Astrocyte (in vitro differentiated cells and primary cell): ENCODE measurements at places on chromosomes 3 and 15.

DNA sequence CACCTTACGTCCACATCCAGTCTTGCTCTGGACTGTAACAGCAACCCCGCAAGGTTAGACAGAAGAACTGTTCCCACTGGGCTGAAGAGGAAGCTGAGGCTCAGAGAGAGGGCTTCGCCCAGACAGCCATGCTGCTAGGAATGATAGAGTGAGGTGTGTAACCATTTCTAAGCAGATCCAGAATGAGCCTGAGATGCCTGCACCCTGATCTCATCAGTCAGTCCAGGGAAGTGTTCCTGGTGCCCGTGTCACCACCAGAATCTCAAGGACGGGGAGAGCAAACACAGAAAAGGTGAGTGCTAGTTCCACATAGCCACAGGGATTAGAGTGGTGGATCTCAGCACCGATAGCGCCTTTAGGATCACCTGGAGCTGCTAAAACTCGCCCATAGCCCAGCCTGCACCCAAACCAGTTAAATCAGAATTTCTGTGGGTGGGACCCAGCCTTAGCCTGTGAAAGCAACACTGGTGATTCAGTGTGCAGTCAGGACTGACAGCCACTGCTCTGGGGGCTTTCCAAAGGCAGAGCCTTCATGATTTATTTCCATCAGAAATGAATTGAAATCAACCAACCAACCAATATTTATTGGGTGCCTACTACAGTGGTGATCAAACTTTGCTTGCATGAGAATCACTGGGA, 12.3 kb downstream of the ISLR start:
- no peak overlapping the region for H3K27ac ChIP-seq
- H3K4me1 ChIP-seq: peaks cover 14% of the 10 kb centered on the region
- DNase-seq: no peak
- H3K27me3 ChIP-seq: no peaks in the 10 kb centered on the region
- no peak overlapping the region for H3K4me3 ChIP-seq
- no peaks in the 10 kb centered on the region for H3K36me3 ChIP-seq

DNA sequence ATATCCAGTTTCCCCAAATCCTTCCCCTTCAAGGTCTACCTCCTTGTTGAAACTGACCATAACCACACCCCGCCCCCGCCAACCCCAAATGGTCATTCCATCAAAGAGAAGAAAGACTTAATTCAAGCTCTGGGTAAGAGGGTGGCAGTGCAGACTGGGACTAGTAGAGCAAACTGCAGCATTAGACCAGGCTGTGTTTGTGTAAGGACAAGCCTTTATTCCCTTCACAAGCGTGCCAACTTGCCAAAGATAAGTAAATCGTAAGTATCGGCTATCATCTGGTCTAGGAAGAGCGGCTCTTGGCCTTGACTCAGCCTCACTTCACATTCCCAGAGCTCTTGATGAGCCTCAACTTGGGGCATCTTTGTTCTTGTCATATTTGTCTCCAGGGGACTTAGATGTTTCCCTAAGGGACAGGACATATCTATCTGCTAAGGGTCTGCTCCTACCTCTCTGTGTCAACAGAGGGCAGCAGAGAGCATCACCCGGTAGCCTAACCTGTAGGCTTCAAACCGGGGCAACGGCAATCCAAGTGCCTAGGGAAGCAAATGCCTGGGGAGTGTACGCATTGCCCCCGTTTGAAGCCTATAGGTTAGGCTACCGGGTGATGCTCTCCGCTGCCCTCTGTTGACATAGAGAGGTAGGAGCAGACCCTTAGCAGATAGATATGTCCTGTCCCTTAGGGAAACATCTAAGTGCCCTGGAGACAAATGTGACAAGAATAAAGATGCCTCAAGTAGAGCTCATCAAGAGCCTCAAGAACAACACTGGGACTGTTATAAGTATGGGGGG, 8.9 kb upstream of the MAP3K13 start:
- no peaks in the 10 kb centered on the region for H3K36me3 ChIP-seq
- no peak for DNase-seq
- no peak overlapping the region for H3K4me3 ChIP-seq

DNA sequence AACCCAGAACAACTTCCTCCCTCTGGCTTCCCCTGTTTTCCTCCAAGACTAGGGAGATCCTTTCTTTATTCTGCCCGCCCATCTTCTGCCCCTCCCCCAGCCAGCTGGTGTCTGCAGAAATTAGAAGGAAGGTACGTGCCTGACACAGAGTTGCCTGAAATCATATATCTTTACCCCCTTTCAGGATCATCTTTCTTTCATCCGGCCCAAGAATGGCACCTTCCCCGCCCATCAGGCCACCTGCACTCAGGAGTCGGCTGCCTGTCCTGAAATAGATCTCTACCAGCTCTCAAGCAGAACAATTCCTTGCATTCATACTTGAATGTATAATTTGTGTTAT, 133.7 kb downstream of the VGLL4 start:
- H3K36me3 ChIP-seq: no peaks in the 10 kb centered on the region
- no peak for DNase-seq
- H3K4me3 ChIP-seq: peak overlapping the region; percentile 6
- no peaks in the 10 kb centered on the region for H3K27me3 ChIP-seq
- peak overlapping the region; percentile 87 for H3K27ac ChIP-seq

GRCh38 chr15:41429003-41429890, 12.4 kb downstream of the RTF1 start:
- no peak overlapping the region for H3K4me3 ChIP-seq
- no peak for DNase-seq
- H3K36me3 ChIP-seq: no peaks in the 10 kb centered on the region
- no peak overlapping the region for H3K27ac ChIP-seq

DNA sequence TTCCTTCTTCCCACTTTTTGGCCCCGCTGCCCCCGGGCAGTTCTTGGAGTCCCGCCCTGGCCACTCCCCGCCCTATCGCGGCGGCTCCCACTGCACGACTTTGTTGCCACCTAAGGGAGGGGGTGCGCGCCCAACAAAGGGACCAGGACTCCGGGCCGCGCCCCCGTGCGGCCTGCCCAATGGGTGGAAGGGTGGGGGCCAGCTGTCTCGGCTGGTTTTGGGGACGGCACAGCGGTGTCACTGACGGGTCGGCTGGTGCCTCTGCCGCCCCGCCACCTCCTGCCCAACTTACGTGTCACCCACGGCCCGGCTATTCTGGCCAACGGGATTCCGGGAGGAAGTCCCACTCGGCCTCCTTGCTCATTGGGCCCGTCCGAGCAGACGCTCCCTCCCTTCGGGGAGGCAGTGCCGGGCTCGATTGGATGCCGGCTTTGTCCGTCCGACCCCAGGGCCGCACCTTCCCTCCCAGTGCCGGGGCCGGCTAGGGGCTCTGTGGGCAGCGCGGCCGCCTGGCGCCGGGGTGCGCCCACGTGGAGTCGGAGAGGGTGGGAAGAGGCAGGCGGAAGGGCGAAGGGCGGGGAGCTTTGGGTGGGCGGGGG, at the start of gene GOLIM4:
Gene GOLIM4 (minus strand): TSS at position 314 of the 599 bp plus-strand sequence. CDS start 639 bp downstream, outside the sequence.
- H3K36me3 ChIP-seq: no peaks in the 10 kb centered on the region
- peak within 1 kb of the TSS; percentile 93 for H3K27ac ChIP-seq
- DNase-seq: peak; percentile 97
- H3K4me3 ChIP-seq: peak within 1 kb of the TSS; percentile 98
- H3K4me1 ChIP-seq: peaks cover 5% of the 10 kb centered on the region

DNA sequence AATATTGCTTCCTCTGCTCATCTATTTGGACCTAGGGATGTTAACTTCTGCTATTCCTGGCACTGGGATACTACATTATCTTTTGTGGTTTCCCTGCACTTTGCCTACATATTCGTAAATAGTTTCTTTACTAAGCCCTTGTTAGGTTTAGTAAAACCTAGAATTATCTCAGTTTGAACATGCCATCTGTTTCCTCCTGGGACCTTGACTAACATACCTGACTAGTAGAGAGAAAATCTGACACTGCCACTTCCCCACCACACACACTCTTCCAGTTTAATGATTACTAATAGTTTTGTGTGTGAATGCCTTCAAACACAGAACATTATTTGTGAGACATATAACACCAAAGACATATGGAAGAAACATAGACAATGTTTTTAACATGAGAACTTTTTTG, 28.2 kb upstream of the SOX2 start:
- H3K4me1 ChIP-seq: no peaks in the 10 kb centered on the region
- no peak overlapping the region for H3K4me3 ChIP-seq
- H3K36me3 ChIP-seq: no peaks in the 10 kb centered on the region
- no peak for DNase-seq
- H3K27me3 ChIP-seq: no peaks in the 10 kb centered on the region
- no peak overlapping the region for H3K27ac ChIP-seq

GRCh38 chr3:77605865-77606264, 566.0 kb downstream of the ROBO2 start:
- H3K27ac ChIP-seq: no peak overlapping the region
- no peaks in the 10 kb centered on the region for H3K4me1 ChIP-seq
- H3K4me3 ChIP-seq: no peak overlapping the region
- no peaks in the 10 kb centered on the region for H3K27me3 ChIP-seq
- no peak for DNase-seq
